CD4-positive, alpha-beta T cell treated with Interferon alpha-2 for 1 hour (primary cell): ENCODE measurements at places on chromosomes 3 and 15.
A peak's percentile ranks its signal among the peaks of the same experiment; 100 is the strongest.

DNA sequence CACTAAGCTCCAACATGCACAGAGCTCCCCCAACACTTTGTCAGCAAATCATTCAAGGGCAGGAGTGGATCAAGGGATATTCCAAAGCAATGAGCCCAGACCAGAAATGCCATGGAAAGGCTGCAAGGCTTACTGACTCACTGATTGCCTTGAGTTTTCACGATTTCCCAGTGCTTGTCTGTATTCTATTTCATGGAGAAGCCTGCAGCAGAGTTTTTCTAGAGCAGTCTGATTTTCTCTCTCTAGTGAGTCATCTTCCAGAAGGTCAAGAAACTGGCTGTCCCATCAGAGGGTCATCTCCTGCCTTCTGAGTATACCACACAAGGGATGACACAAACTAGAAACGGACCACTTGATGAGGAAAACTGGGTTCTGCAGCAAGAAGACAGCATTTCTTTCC, 16.5 kb downstream of the LMCD1 start:
- DNase-seq: no peak

- no peak for DNase-seq
Measured at GRCh38 chr3:16378920-16379319, 113.9 kb downstream of the OXNAD1 start.

GRCh38 chr3:18069568-18069967, 327.1 kb upstream of the TBC1D5 start:
- DNase-seq: no peak

GRCh38 chr15:68347392-68347791, 69.8 kb downstream of the FEM1B start:
- no peak for DNase-seq

DNA sequence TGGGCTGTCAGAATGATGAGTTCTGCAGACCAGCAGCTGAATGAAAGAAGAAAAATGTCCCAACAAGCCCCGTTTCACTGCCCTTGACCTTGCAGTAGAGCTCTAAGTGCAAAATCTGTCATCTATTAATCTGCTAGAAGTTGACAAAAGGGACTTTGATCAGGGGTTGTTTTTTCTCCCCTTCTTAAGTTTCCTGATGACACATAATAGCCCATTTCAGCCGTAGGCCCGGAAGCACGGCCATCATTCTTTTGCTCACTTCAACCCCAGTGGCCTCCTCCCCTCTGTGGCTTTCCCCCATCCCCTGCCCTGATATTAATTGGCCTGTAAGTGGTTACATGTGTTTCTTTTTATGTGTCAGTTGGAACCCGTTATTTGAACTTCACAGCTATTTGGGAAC, 298.9 kb downstream of the RPLP1 start:
- no peak for DNase-seq

DNA sequence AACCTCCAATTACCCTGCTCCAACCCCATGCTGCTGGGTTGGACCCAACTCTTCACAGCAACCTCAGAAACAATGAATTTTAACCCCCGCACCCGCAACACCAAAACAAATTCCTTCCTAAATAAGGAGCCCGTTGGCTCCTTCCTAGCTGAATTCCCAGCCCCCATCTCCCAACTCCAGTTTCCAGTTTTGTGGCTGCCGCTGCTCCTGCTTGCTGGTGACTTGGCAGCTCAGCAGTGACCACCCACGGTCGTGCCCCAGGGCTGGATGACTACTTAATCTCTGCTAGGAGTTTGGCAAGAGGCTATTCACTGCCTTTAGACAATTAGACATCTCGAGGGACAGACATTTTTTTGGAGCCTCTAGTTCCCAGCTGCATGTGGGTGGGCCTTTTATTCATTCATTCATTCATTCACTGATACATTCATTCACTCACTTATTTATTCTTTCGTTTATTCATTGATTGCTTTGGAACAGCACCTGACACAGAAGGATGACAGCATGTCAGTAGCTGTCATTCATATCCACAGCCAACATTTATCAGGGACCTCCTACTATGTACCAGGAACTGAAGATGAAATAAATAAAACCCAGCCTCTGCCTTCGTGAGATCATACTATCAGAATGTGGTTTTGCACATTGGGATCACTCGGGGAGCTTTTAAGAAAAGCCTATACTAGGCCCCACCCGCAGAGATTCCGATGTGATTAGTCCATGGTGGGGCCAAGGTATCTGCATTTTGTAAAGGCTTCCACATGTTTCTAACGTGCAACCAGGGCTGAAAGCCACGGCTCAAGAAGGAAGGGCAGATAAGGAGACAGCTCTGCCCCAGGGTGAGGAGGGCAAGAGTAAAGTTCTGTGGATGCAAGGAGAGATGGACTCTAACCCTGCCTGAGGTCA, 256.5 kb downstream of the SHQ1 start:
- DNase-seq: no peak

- peak; percentile 72 for DNase-seq
Measured at GRCh38 chr15:85854345-85855097, 59.8 kb upstream of the KLHL25 start.

GRCh38 chr3:72310419-72311380, 525.8 kb upstream of the PROK2 start:
- DNase-seq: peak; percentile 66
